ENCODE measurements at places on chromosomes 5 and 9.

- DNase-seq = no peak
These were observed 25.4 kb downstream of the GPR21 start for GRCh38 chr9:123058834-123059233.

- DNase-seq = no peak
These were observed 258.4 kb downstream of the FER start for GRCh38 chr5:109006129-109006528.

- no peak for DNase-seq
These were observed 44.5 kb upstream of the PRSS3 start for GRCh38 chr9:33750839-33751339.

DNA sequence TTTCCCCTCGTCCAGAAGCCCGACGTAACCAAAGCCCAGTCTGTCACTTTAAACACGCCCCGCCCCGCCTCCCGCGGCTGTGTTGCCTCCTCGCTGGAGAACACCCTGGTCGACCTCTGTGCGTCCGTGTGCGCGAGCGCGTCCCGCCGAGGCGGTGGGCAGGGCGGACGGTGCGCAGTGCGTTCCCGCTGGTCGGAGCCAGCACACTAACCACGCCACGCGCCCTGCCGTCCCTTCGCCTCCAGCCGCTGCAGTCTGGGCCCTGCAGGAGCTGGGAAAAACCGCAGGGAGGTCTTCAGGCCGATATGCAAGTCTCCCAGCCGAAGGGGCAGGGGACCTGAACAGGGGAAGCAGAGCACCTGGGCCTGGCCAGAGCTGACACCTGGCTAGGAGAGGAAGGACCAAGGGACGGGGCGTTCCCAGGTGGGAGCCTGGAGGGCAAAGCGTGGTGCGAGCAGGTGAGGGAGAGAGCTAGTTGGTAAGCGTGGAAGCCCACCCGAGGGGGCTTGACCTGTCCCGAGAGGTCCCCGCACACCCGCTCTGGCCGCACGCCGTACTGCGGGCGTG is 1.3 kb upstream of the PHPT1 start:
- peak; percentile 96 for DNase-seq

- no peak for DNase-seq
These were observed 61.2 kb downstream of the PIK3R1 start for GRCh38 chr5:68276740-68277139.

DNA sequence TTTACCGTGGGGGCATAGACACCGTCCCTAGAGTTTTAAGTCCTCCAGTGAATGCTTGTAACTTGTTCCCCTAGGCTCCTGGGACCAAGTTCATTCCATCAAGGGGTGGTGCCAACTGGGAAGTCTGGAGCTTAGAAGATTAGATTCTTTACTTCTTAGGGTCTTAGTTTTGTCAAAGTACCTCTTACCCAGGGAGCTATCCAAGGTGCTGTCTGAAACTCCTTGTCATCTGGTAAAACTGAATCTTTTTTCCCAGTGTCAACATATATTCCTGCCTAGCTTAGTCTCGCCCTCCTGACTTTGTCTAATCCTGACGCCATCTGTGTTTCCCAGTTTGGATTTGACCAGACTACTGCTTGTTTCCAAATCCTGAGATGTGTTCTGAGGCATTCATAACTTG is 41.6 kb downstream of the MAMDC2 start:
- no peak for DNase-seq

- no peak for DNase-seq
These were observed 76.2 kb downstream of the STK10 start for GRCh38 chr5:172111852-172112225.

- no peak for DNase-seq
These were observed 419.0 kb upstream of the DAB2 start for GRCh38 chr5:39843767-39844166.
